SHP77 treated with DMSO at 0.1 percent for 48 hours (cell line): ENCODE measurements at places on chromosomes 11 and 22.
A peak's percentile ranks its signal among the peaks of the same experiment; 100 is the strongest.

DNA sequence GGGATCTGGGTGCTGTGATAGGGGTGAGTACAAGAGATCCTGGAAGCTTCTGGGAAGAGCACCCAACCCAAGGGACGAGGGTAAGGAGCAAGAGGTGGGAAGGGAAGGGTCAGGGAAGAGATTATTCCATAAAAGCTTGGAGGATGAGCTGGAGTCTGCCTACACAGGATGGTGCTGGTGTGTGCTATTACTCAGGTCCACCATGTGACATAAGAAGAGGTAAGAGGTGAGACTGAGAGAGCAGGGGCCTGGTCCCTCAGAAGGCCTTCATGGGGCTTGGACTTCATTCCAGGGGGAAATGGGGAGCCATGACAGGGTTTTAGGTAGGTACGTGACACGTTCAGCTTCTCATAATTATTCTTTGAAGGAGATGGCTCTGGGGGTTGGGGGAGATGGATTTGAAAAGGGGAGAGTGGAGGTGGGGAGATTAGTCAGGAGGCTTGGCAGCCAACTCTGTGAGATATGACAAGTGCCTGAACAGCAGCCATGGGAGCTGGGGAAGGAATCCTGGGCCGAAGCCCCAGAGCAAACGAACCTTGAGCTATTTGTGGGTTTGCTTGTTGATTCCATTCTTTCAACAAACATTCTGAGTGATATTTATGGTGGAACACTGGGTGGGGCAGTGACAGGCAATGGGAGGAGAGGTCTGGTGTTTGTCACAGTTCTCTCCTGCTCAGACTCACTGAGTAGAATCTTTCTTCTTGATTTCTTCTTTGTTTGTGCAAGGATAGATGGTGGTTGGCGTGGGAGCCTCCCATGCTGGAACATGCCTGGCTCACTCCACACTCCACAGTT is 11.2 kb upstream of the NCAM1 start:
- DNase-seq, result no peak

DNA sequence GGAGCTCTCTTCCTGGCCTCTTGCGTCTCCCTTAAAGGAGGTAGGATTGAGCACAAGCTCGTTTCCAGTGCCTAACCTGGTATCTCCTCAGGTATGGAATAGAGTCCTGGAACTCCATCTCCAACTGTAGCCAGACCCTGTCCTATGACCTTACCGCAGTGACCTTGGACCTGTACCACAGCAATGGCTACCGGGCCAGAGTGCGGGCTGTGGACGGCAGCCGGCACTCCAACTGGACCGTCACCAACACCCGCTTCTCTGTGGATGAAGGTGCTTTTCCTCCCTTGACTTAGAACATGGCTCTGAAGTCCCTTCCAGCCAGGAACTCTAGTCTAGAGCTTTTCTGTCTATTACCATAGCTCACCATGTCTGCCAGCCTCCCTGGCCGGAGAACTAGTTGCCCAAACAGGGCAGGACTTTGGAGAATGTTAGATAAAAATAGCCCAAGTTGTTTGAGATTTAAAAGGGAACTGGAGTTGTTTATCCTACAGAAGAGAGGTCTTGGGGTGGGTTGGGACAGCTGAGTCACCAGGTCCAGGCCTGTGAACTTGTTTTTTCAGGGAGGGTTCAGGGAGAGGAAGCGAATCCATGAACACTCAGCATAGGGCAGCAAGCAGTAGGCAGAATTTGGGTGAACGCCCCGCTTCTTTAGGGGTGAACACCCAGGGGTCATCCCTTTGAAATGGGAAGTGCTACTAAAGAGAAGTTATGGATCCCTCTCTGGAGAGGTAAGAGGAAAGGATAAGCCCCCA is 3.3 kb downstream of the IL10RA start:
- DNase-seq, result no peak

- DNase-seq, result no peak
These were observed 60.3 kb downstream of the SYTL2 start for GRCh38 chr11:85750646-85751045.

GRCh38 chr11:19934828-19935259 is 222.2 kb downstream of the NAV2 start:
- DNase-seq, result no peak

DNA sequence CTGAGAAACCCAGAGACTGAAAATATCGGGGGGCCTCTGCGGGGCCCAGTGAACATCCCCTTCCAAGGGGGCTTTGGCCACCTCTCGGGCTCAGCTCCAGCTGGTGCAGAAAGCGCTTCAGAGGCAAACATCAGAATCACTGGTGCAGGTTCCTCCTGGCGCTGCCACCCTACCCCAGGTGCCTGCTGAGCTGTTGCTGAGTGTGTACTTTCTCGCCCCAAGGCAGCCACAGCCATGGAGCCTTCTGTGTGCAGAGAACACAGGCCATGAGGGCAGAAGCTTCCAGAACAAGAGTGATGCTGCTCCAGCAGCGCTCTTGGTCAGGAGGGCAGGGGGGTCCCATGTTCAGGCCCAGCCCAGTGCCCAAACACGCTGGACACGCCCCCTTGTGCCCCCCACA is 6.3 kb downstream of the DRD4 start:
- DNase-seq, result no peak

- no peak for DNase-seq
These were observed 59.5 kb downstream of the TTC17 start for GRCh38 chr11:43418197-43418596.

GRCh38 chr11:25775603-25776002 is 556.3 kb upstream of the ANO3 start:
- DNase-seq, result no peak

GRCh38 chr11:60077981-60078380 is 10.5 kb upstream of the MS4A2 start:
- DNase-seq, result no peak

- DNase-seq, result no peak
These were observed 316.4 kb upstream of the SORL1-AS1 start for GRCh38 chr11:121769191-121769590.

GRCh38 chr11:132008872-132009271 is 638.5 kb downstream of the NTM start:
- no peak for DNase-seq

DNA sequence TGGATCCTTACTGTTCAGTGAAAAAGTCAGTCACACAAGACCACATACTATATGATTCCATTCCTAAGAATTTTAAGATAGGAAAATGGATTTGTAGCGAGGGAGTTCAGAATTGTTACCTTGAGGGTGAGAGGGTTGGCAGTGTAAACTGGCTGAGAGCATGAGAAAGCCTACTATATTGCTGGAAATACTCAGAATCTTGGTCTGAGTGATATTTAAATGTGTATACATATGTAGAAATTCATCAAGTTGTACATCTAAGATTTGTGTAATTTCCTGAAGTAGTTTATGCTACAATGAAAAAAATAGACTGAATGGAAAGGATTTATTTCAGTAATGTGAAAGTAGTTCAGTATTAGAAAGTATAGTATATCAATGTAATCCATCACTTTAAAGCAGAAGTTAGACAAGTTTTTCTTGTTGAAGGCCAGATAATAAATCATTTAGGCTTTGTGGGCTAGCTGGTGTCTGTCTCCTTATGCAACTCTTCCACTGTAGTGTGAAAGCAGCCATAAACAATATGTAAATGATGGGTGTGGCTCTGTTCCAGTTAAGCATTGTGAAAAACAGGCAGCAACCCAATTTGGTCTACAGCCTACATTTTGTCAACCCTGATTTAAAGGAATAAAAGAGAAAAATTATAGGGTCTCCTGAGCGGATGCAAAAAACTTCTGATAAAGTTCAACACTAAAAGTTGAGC is 127.2 kb upstream of the THY1 start:
- no peak for DNase-seq

DNA sequence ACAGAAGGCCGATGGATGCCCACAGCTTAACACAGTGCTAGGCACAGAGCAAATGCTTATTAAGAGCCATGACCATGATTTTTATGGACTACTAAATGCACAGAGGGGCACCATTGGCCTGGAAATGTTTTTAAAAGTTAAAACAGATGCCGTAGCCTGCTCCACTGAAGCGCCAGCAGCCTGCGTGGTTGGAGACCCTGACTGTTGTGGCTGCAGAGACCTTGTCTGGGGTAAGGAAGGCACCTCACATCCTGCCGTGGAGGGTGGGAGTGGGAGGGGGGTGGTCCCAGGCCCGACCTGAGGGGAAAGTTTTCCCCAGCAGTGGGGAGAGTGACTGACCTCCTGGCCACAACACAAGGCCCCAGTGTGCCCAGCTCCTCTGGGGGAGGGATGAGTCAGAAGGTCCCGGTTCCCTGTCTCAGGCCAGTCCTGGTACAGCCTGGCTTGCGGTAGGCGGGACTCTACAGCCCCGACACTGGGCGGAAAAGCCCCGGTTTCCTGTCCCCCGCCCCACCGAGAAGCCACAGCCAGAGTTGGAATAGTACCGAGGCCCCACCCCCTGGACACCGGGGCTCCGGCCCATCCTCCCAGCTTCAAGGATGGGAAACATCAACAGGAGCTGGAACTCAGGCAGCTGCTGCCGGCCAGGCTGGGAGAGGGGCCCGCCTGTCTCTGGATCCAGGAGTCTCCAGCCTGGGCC is 7.0 kb downstream of the CHST1 start:
- no peak for DNase-seq

DNA sequence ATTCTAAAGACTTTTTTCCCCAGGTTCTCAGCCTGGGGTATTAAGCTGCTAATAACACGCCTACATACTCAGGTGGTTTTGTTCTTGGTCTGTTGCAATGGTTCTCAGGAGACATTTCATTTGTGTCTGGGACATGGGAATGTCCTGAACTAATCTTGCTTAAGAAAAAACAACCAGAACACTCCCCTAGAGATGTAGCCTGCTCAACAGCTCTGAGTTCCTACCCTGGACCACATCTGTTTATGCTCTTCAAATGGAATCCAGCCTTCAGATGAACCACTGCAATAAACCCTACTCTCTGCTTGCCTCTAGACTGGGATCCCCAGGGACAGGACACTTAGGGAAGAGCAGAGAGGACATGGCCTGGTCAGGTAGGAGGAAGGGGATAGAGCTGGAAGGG is 29.9 kb downstream of the RELT start:
- DNase-seq, result no peak

- no peak for DNase-seq
These were observed 43.2 kb downstream of the USP47 start for GRCh38 chr11:11884774-11885481.

DNA sequence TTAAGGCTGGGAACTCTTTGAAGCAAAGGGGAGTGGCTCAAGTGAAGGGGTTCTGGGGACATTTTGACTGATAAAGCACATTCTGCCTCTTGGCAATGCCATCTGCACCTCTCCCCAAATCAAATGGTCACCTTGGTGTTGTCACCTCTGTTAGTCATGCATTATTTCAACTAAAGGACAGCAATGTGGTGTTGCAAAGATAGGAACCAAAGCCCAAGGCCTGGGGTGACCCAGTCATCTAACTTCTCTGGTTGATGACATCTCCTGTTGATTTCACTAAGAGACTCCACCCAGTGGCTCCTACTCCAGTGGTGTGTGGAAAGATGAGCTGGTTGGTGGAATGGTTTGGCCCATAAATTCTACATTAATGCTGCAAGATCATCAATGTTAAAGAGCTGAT is 7.8 kb upstream of the MS4A1 start:
- no peak for DNase-seq

DNA sequence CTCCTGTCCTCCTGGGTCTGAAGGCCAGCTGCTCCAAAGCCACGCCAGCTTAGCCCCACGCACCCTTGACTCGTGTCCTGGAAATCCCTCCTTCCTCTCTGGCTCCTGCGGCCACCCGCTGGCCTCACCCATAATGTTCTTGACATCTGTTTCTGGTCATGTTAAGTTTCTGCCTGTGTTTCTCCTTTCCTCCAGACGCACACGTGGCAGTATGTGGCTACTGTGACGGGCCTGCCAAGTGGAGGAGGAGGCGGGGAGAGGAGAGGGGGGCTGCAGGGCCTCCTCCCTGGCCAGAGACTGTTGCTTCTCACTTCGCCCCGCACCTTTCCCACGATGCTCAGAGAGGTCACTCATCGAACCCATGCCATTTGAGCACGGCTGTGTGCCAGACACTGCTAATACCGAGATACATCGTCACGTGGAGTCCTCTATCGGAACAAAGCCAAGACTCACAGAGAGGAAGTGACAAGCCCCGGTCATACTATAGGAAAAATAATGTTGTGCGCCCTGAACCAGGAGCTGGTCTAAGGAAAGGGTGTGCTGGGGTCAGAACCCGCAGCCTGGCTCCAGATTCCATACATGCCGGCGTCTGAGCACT is 11.5 kb downstream of the C1QTNF6 start:
- no peak for DNase-seq

GRCh38 chr22:50157709-50158375 is 12.7 kb upstream of the PANX2 start:
- no peak for DNase-seq

GRCh38 chr11:92707173-92707619 is 262.3 kb upstream of the MTNR1B start:
- peak; percentile 82 for DNase-seq

- no peak for DNase-seq
These were observed 43.5 kb upstream of the TP53I11 start for GRCh38 chr11:44993971-44994704.

- DNase-seq, result no peak
These were observed 206.5 kb downstream of the NAV2 start for GRCh38 chr11:19919050-19919561.

DNA sequence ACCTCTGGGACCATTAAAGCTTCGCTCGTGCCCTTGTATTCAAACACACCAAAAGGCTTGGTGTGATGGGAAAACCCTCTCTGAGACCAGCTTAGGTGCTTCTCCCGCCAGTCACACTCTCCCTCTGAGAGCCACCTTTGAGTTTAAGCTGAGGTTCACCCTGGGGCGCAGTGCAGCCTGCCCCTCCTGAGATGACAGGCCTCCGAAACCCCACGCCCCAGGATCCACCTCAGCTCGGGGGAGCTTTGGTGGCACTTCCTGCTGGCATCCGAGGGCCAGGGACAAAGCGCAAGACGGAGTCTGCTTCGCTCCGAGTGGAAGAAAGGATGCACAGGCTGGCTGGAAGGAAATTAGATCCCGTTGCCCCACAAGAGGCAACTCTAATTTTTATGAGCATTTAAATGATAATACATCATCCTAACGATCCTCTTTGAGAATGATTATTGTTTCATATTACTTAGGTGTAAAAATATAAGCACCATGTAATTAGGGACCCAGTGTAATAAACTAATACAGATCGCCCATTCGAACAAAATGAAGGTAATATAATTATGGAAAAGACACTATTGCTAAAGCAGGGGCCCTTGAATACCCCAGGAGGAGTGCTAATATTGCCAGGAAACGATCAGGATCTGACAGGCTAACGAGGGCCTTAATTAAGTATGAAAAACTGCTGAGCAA is 134.7 kb downstream of the CEP164 start:
- DNase-seq, result no peak

GRCh38 chr22:24525416-24526037 is 29.4 kb downstream of the GUCD1 start:
- peak; percentile 11 for DNase-seq

DNA sequence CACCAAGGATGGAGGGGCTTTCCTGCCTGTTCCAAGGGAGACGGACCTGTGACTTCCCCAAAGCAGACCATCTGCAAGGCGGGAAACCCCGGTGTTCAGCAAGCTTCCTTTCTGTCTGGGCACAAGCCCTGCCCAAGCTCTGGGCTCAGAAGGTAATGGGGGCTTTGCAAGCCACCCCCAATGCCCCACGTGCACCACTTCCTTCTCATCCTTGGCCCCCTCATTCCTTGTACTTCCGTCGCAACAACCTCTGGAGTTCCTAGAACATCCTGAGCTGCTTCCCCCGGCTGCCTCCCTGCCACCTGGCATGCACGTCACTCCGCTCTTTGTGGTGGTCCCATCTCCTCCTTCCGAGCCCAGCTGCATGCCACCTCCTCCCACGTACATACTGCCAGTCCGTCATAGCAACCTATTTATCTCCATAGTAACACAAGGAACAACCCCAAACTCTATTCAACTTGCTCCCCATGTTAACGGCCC is 3.9 kb downstream of the MYEOV start:
- DNase-seq, result no peak
